Foreskin fibroblast (primary cell): ENCODE measurements at places on chromosomes 4 and X.

DNA sequence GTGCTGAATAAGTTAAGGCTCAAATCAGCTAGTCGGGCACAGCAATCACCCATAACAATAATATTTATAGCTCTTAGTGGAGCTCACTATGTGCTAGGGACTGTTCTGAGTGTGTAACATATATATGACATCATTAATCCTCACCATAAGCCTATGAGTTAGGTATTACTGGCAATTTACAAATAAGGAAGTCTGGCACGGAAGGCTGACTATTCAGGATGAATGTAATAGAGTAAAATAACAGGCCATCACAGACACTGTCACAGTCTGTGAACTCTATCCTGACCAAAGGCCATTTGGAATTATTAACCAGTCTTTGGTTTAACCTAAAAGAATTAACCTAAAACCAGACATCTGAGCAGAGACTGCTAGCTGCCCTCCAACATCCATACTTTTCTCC is 119.3 kb downstream of the C4orf51 start:
- no peak for DNase-seq

DNA sequence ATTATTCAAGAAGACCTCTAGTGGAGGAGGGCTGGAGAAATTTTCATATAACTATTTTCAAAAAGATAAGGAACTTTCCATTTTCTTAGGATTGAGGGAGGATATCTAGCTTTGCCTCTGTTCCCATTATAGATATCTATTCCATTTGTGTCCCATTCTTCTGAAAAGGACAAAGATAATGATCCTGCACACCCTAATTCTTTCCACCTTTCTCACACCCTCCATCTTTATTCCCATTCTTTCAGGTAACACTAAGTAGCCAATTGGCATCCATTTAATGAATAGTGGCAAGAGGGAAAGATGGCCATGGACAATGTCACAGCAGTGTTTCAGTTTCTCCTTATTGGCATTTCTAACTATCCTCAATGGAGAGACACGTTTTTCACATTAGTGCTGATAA is at the start of gene OR13H1:
Gene OR13H1 (plus strand): TSS at position 301 of the 400 bp plus-strand sequence. CDS start 0 bp downstream, at position 301.
- DNase-seq: no peak

DNA sequence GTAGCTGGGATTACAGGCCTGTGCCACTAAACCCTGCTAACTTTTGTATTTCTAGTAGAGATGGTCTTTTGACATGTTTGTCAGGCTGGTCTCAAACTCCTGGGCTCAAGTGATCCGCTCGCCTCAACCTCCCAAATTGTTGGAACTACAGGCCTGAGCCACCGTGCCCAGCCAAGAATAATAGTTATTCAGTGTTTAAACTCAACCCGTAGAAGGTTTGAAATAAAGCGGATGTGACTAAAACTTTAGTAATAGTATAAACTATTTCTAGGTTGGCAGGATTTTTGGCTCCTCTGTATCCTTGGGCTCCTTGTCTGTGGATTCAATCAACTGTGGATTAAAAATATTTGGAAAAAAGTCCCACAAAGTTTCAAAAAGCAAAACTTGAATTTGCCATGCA is 37.8 kb downstream of the PCDH10 start:
- no peak for DNase-seq

DNA sequence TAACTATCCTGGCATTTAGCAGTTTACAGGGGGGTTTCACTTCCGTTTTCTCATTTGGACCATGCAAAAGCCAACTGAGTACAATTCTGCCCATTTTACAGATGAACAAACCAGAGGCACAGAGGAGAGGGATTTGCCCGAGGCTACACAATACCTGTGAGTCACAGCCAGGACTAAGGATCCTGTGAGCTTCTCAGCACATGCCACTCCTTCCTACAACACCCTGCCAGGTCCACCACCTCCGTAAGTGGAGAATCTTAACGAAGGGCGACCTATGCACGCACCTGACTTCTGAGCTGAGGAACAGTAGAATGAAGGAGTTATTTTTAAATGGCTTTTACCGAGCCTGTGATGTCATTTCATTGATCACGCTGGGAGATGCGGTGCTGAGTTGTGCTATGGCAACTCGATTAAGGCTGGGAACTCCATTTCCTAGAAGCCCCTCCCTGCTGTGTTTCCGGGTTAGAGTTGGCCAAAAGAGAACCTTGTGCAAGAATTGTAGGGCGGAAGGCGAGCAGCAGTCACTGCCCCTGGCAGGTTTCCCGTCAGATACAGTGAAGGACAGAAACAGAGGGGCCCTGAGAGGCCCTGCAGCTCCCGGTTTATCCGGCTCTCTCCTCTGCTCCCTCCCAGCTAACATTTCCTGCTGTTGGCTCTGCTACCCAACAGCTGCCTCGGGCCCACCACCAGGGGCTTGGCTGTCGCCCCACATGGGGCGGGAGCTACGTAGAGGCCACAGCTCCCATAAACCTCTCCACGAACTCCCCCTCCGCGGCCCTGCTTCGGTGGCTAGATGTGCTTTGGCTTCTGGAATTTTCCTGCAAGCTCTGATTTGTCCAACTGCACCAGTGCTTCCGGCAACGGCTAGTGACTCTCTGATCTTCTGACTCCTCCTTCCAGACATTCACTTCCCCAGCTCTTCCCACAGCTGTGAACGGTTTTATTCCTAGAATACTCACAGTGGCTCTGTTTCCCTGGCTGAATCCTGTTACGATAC is 75.1 kb upstream of the USP9X start:
- DNase-seq: peak; percentile 84

- DNase-seq: no peak
Observed at GRCh38 chrX:19629541-19629940, 114.2 kb upstream of the MAP3K15 start.

GRCh38 chrX:22758807-22759481 is 240.8 kb upstream of the DDX53 start:
- DNase-seq: no peak

DNA sequence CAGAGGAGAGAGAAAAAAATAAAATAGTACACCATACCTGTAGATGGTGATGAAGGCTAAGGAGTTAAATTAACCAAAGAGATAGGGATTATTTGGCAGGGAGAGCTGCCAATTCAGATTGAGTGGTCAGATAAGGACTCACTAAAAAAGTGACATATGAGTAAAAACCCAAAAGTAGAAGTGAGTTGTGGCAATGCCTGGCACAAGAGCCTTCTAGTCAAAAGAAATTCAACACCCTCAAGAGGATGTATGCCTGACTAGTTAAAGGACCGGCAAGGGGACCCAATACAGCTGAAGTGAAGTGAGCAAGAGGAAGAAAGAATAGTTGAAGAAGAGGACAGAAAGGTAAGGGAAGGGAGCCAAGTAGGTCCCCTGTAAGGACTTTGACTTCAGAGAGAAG is 34.9 kb downstream of the ELF2 start:
- DNase-seq: no peak

DNA sequence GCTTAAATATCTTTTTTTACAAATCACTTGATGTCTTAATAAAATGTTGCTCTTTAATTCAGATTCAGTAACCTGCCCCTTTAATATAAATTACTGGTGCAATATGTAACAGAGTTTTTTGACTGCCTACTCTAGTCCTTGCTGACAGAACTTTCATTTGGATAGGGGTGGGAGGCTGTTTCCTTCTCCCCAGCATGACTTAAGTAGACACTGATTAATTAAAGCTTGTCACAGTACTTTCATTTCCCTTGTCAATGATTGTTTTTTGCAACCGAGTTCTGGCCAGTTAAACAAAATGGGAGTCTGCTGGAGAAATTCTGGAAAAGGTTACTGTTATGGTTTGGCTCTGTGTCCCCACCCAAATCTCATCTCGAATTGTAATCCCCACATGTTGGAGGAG is 37.3 kb upstream of the BBS12 start:
- no peak for DNase-seq
